ENCODE measurements at places on chromosomes 1 and 21.

GRCh38 chr1:24303600-24303999 is 15.6 kb upstream of the GRHL3 start:
- no peak for DNase-seq

DNA sequence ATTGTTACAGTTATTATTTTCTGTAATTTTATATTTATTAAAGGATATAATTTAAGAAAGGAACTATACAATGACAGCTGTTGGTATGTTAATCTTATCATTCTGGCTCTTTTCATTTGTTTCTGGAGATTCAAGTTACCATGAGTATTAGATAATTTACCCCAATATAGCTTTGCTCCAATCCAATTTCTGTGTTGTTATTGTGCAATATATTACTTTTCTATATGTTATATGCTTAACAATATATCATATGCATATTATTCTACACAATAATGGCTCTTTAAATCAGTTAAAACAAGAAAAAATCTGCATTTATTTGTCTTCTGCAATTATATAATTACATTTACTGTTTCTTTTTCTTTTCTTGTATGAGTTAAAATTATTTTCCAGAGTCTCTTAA is 1650.9 kb downstream of the BRINP3 start:
- DNase-seq = no peak

DNA sequence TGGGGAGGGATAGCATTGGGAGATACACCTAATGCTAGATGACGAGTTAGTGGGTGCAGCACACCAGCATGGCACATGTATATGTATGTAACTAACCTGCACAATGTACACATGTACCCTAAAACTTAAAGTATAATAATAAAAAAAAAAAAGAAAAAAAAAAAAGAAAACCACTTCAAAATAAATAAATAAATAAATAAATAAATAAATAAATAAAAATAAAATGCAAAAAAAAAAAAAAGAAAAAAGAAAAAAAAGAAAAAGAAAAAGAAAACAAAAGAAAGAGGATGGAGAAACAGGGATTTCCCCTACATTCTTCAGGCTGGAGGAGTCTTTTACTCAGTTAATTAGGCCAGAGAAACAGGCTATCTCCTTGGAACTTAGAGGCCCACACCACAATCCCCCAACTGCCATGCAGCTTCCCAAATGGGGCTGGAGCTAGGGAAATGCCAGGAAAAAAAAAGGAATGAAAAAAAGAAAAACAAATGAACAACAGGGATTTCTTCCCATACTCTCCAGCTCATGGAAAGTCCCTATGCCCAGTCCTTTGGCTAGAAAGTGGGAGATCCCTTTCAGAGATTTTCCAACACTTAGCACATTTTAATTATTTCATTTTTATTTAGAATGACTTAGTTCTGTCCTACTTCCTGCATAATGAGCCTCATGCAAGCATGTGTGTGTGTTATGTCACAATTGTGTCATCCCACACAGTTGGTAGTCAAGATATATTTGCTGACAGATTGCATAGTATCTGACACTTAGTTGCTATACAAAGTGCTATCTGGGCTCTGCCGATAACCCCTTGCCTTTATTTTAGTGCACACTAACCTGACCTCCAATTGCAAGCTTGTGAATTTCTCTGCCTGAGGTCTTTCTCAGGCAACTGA is 486.4 kb downstream of the PLPP3 start:
- no peak for DNase-seq

DNA sequence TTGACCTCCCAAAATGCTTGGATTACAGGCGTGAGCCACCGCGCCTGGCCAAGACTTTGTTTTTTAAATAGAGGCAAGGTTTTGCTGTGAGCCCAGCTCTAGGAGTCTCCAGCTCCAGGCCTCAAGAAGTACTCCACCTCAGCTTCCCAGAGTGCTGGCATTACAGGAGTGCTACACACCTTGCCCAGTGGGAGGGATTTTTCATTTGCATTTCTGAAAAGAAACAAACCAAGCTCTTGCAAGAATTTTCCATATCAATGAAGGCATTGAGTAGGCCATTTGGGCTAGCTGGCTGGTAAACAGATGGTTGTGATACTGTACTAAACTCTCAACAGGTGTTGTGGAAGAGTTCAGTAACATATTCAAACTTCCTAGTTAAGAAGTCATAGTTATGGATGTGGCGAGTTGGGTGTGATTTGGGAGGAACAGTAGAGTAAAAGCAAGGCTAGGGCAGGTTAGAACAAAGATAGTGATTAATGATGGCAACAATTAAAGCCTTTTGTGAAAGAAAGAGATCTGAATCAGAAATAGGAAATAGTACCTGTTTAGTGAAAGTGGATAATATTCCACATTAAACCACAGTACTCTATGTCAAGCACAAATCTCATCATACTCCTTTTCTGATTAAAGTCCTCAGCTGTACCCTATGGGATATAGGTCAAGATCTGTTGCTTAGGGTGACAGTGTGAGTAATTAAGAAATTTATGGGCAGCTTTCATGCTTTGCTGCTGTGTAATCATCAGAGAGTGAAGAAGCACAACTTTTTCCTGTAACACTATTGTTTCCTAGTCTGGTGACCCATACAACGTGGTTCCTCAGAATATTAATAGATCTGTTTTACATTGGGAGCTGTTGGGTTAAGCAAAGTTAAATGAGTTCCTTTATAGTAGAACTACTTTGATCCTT is 10.7 kb downstream of the AKIRIN1 start:
- DNase-seq = no peak

DNA sequence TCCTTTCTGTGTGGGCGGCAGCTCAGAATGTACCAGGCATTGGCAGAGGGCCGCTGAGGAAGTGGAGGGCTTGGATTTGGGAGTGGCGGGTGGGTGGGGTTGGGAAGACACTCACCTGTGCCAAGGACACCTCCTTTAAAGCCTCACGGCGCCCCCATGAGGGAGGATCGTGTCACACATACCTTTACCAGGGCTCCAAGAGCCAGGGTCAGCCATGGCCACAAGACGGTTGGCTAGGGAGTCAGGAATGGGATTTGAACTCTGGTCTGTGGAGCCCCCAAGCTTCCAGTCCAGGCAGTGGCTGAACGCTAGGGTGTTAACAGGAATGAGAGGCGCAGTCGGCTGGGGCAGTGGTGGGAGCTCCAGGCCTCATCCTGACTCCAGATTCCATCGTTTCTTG is 4.6 kb downstream of the NBL1 start:
- peak; percentile 63 for DNase-seq

- no peak for DNase-seq
These were observed 12.6 kb upstream of the STX12 start for GRCh38 chr1:27760426-27760825.

DNA sequence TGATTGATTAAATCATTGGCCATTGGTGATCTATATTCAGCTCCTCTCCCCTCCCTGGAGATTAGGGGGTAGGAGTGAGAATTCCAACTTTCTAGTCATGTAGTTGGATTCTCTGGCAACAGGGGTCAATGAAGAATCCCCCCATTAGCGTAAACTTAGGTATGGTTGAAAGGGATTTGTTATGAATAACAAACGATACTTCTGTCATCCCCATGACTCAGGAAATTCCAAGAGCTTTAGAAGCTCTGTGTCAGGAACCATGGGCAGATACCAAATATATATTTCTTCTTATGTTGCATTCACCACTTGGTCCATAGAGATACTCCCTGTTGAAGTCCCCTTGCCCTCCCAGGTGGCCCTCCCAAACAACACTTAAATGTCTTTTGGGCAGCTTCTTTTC is 124.5 kb downstream of the DNM3 start:
- DNase-seq = no peak

DNA sequence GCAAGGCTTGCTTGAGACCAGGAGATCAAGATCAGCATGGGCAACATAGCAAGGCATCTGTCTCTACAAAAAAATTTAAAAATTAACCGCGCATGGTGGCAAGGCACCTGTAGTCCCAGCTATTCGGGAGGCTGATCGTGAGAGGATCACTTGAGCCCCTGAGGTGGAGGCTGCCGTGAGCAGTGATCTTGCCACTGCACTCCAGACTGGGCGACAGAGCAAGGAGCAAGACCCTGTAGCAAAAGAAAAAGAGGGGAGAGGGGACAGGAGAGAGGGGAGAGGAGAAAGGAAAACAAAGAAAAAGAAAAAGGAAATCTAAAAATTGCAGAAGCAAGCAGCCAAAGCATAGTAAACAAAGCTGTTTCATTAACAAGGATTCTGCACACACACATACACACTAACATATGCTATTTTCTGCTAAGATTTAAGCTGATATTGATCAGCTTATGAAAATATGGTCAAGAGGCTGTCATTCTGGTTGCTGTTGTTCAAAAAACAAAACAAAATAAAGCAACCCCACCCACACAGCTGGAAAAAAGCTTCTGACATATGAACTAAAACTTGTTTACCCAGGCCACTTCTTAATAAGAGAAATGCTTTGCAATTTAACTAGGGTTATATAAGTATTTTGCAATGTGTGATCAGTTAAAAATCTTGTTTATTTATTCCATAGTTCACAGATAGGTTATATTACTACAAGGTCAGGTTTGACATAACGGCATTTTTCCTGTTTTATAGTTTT is 1.8 kb downstream of the ARNT start:
- no peak for DNase-seq

- no peak for DNase-seq
These were observed 205.4 kb downstream of the HLX start for GRCh38 chr1:221084681-221085080.

DNA sequence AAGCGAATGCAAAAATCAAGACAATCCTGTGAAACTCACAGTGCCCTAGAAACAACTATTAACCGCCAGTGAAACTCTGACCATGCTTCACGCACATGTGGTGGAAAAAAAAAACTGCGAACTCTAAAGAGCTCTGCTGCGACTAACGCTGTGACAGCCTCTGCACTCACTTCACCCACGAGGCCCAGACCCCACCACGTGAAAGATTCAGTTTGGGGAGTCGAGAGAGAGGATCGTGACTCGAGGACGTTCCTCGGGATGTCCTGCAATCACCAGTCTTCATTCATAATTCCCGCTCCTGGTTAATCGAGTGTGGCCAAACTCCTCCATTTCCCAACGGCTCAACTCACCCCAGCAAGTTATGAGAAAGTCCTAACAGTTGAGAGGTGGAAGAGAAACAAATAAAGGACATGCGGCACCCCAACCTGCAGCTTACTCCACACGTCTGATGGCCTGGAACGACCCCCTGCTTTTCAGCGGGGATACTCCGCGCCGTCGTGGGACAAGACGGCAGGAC is 1.1 kb downstream of the SERBP1 start:
- no peak for DNase-seq

DNA sequence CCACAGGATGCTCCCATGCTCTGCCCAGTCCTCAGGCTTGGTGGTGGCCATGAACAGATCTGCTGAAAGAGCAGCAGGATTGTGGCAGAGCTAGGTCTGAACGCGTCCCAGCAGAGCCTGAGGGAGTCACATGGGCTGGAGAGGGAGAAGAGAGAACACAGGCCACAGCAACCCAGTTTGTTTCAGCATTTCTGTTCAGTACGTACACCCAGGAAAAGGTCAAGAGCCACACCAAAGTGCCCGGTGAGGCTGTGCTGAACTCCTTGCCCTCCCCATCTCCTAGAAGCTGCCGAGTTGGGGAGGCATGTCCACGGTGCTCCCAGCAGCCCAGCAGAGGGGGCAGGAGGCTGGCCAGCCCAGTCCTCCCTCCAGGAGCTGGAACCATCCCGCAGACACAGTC is 5.5 kb downstream of the PKP1 start:
- DNase-seq = no peak

- DNase-seq = no peak
These were observed 64.0 kb upstream of the DNAH14 start for GRCh38 chr1:224865510-224865909.

GRCh38 chr1:205701420-205701819 is 21.1 kb upstream of the SLC45A3 start:
- no peak for DNase-seq

- DNase-seq = peak; percentile 76
These were observed 19.5 kb downstream of the XKR8 start for GRCh38 chr1:27979151-27979858.

GRCh38 chr1:246139745-246140182 is 367.3 kb downstream of the SMYD3 start:
- DNase-seq = peak; percentile 37

- no peak for DNase-seq
These were observed 7.8 kb downstream of the PODN start for GRCh38 chr1:53069663-53070327.

GRCh38 chr1:32769524-32770220 is 47.5 kb downstream of the YARS1 start:
- peak; percentile 45 for DNase-seq

DNA sequence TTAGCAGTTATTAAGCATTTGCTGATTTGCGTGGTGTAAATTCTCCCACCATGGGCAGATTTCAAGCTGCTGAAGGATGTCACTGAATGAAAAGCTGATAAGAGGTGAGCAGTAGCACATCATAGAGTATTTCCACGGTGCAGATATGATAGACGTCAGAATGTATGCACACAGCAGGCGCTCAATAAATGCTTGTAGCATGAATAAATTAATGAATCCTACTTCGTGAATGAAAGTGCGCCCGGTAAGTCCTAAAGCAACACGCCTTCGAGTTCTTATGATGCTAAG is 510 bp upstream of the UBIAD1 start:
- DNase-seq = no peak

GRCh38 chr1:218365226-218365999 is 20.3 kb downstream of the TGFB2 start:
- DNase-seq = no peak

DNA sequence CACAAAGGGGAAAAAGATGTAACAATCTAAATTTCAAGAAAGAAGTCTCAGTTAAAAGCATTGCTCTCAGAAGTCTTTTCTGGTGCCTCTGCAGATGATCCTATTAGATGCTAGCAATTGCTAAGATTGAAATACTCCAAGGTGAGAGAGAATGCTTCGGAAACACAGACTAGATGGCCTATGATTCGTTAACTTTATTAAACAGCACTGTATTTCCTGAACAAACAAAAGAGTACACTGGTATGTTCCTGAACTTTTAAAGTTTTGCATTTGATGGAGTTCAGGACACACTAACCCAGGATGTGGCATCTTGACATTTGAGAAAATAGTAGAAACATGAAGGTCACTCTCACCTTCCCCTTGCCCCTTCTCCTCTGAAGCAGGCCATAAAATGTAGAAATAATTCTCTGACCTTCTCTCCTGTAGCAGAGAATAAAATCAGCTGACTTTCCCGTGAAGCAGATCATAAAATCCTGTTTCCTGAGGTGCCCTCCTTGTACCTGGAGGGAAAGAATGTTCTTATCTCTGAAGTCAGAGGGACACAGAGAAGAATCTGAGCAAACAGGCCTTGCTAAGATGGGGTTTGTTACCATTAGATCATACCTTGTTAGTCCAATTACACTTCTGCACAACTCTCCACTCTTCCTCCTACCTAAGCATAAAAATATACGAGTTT is 142.9 kb upstream of the USP25 start:
- DNase-seq = no peak

- peak; percentile 79 for DNase-seq
These were observed 418 bp downstream of the DDX20 start for GRCh38 chr1:111756124-111756513.

DNA sequence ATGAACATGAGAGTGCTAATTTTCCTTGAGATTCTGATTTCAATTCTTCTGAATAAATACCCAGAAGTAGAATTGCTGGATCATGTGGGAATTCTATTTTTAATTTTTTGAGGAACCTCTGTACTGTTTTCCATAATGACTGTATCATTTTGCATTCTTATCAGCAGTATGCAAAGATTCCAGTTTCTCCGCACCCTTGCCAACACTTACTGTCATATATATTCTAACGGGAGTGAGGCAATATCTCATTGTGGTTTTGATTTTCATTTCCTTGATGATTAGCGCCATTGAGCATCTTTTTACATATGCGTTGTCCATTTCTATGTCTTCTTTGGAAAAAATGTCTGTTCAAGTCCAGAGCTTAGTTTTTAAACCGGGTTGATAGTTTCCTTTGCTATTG is 33.2 kb downstream of the VCAM1 start:
- no peak for DNase-seq

GRCh38 chr21:31351438-31351837 is 7.4 kb upstream of the TIAM1 start:
- no peak for DNase-seq

Data from K562 (cell line).